ENCODE measurements at places on chromosomes 7 and 10.

DNA sequence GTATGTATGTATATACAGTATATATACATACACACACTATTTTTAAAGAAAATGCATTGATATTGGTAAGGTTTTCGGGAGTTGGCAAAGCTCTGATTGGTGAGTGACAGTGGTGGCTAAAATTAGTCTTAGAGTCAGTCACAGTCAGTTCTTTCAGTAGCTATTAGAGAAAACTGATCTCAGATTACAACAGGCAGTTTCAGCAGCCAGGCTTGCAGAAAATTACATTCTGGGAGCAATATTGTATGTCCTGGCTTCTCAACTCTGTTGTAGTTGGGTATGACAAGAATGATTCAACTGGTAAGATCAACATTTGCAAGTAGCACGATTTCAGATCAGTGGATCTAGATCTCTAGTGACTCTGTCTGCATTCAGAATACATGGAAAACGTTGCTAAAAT is 897.9 kb upstream of the AUTS2 start:
- H3K27ac ChIP-seq = no peak overlapping the region
- no peak overlapping the region for H3K4me3 ChIP-seq
- no peaks in the 10 kb centered on the region for H3K36me3 ChIP-seq
- peaks cover 4% of the 10 kb centered on the region for H3K4me1 ChIP-seq

DNA sequence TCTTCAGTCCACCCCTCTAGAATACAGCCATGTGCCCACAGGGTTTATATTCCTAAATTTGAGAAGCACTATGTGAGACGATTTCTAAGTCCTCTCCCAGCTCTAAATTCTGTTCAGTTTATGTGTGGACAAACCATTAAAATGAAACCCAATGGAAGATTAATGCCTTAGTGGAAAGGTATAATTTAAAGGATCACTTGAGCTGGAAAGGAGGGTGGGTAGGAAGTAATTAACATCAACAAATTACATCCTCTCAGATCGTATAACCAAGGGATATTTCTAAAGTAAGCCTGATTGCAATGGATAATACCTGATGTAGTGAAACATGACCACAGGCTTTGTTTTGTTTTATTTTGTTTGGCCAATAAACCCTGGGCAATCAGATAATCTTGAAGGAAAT is 511.0 kb upstream of the COBL start:
- H3K27me3 ChIP-seq = no peaks in the 10 kb centered on the region
- no peak overlapping the region for H3K4me3 ChIP-seq
- no peaks in the 10 kb centered on the region for H3K36me3 ChIP-seq
- H3K4me1 ChIP-seq = no peaks in the 10 kb centered on the region
- no peak for DNase-seq

DNA sequence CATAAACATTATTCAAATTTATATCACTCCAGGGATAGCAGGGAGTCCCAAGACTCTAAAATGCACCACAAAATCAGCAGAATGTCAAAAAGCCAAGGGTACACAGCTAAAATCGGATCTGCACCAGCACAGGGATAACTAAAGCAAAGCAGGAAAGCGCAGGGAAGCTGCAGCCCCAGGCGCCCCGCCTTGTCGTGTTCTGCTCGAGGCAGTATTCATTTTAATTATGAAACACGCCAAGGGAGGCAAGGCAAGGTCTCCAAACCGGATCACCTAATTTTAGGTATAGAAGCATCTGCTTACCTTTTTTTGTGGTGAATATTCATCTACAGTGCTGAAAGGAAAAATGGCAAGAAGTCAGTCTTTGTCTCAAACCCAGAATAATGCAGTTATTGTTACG is 199.4 kb downstream of the RAPGEF5 start:
- H3K4me3 ChIP-seq = no peak overlapping the region
- H3K36me3 ChIP-seq = no peaks in the 10 kb centered on the region

GRCh38 chr10:3902054-3902808 is 117.2 kb upstream of the KLF6 start:
- peaks cover 8% of the 10 kb centered on the region for H3K4me1 ChIP-seq
- no peak overlapping the region for H3K27ac ChIP-seq
- H3K27me3 ChIP-seq = no peaks in the 10 kb centered on the region
- DNase-seq = no peak
- H3K36me3 ChIP-seq = no peaks in the 10 kb centered on the region
- H3K4me3 ChIP-seq = no peak overlapping the region

- no peak overlapping the region for H3K27ac ChIP-seq
- DNase-seq = no peak
- no peaks in the 10 kb centered on the region for H3K27me3 ChIP-seq
- no peak overlapping the region for H3K4me3 ChIP-seq
- H3K36me3 ChIP-seq = no peaks in the 10 kb centered on the region
Observed at GRCh38 chr7:159211540-159212182, 67.0 kb upstream of the VIPR2 start.
